ENCODE measurements at places on chromosomes 11 and 22.

DNA sequence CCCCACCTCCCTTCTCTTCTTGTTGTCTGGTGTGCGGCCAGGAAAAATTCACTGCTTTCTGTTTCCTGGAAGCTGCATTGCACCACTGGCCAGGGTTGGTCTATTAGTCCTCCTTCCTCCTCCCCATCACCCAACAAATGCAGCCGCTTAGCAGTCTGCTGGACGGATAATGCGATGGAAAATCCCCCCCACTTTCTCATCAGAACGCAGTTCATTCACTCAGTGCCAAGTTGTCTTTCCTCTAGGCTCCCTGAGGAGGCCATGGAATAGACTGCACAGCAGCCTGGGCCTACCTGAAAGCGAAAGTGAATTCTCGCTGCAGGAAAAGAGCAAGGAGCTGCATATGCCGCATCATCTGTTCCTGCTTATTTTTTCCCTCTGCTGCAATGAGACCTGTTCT is 513.6 kb downstream of the METTL15 start:
- no peak for DNase-seq

- DNase-seq = no peak
Measured at GRCh38 chr11:126152586-126152985, 58.9 kb downstream of the RPUSD4 start.

GRCh38 chr11:27865105-27865504 is 164.8 kb upstream of the BDNF start:
- no peak for DNase-seq

- DNase-seq = no peak
Measured at GRCh38 chr11:102229510-102230123, 87.7 kb upstream of the BIRC3 start.

DNA sequence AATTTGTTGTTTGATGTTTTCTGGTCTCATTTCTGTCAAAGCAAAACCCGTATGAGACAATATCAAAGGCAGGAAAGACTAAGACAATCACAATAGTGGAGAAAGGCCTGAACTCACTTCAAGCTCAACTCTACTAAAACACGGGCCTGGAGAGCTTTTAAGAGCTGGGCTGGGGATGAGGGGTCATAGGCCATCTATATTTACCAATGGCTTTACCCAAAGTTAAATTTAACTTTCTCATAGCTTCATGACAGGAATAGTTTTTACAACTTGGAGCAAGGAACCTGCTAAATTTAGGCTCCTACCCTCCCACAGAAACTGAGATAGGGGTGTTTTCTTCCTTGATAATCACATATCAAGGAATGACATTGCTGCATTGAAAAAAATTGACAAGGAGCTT is 223.4 kb upstream of the CHORDC1 start:
- no peak for DNase-seq

DNA sequence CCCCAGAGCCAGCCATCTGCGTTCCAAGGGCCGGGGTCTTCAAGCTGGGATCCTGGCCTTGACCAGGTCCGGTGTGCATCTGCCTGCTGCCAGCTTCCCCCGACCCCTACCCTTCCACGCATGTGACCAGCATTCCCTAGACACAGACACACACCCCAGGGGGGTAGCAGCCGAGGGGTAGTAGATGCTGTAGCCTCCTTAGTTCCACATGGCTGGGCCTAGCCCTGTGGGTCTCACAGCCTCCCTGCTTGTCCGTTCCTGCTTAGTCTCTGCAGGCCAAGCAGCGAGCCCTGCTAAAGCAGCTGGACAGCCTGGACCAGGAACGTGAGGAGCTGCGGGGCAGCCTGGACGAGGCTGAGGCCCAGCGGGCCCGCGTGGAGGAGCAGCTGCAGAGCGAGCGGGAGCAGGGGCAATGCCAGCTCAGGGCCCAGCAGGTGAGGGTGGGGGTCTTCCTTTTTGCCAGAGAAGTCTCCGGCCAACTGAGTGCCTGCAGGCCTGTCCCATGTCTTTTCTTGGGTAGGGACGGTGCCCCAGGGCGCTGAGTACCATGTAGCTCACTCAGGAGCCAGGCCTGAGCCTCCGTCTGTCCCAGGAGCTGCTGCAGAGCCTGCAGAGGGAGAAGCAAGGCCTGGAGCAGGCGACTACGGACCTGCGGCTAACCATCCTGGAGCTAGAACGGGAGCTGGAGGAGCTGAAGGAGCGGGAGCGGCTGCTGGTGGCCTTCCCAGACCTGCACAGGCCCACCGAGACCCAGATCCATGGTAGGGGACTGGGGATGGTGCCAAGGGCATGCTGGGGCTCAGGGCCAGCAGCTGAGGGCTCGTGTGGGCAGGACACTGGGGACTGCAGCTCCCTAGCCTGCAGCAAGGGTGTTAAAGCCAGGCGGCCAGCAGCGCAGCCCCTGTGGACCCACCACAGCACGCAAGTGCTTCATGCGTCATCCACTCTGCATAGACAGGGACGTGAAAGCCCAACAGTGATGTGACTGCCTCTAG is 13.6 kb downstream of the RNF215 start:
- no peak for DNase-seq

DNA sequence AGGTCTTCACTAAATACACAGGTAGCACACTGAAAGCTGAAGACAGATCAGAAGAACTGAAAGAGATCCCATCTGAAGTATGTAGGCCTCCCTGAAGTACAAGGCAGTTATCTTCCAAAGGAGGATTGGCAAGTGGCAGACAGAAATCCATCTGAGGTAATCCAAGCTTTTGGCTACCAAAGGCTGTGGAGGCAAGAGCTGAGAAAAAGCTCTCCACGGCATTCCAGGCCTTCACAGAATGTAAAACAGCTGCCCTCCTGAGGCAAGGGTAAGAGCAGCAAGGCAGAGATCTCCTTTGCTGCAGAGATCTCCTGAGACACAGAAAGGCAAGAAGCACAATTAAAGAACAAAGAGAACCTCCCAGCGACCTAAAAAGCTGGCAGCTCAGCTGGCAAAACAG is 19.1 kb downstream of the PIK3C2A start:
- no peak for DNase-seq

DNA sequence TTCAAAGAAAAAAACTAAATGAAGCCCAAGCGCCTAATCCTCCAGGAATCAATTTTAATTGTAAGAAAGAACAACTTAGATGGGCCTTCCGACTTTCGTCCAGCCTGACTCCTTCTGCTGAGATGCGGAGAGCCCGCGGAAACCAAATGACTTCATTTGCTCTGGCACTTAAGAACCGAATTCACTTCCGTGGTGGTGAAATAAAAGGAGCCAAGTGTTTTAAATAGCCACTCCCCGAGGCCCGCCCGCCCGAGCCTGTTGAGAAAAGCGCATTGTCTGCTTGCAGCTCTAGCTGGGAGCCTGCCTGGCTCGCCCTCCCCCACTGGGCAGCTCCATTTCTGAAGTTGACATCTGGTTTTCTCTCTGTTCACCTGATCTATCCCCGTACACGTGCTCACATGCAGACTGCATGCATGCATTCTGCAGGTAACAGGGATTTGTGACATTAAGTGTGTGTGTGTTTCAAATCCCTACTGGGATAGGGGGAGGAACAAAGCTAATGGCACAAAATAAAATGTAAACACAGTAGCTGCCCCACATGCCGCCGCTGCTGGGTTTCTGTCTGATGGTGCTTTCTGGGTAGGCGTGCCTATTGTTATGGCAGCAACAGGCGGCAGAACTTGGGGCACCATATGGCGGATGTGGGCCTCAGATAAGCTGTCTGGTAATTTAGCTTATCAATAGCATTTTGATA is 6.2 kb downstream of the TEAD1 start:
- no peak for DNase-seq

DNA sequence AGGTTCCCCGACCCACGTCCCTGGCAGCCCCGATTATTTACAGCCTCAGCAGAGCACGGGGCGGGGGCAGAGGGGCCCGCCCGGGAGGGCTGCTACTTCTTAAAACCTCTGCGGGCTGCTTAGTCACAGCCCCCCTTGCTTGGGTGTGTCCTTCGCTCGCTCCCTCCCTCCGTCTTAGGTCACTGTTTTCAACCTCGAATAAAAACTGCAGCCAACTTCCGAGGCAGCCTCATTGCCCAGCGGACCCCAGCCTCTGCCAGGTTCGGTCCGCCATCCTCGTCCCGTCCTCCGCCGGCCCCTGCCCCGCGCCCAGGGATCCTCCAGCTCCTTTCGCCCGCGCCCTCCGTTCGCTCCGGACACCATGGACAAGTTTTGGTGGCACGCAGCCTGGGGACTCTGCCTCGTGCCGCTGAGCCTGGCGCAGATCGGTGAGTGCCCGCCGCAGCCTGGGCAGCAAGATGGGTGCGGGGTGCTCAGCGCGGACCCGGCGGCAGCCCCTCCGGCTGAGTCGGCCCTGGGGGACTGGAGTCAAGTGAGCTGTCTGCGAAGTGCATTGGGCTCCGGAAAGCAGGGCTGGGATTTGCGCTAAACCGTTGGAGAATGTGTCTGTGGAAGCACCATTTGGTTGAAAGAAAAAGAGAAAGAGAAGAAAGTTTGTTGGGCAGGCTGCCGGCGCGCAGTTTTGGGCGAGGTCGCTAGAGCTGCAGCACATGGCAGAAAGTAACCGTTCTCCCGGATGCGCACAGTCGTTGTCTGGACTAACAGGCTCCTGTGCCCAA is at the start of gene CD44:
Gene CD44, plus strand, starts transcription at position 229 of the 779 bp plus-strand sequence. Its CDS starts 133 bp downstream, at position 362.
- peak; percentile 81 for DNase-seq

- no peak for DNase-seq
Measured at GRCh38 chr11:12388173-12388572, 10.8 kb downstream of the PARVA start.

GRCh38 chr11:103773059-103773458 is 263.4 kb upstream of the DDI1 start:
- no peak for DNase-seq

DNA sequence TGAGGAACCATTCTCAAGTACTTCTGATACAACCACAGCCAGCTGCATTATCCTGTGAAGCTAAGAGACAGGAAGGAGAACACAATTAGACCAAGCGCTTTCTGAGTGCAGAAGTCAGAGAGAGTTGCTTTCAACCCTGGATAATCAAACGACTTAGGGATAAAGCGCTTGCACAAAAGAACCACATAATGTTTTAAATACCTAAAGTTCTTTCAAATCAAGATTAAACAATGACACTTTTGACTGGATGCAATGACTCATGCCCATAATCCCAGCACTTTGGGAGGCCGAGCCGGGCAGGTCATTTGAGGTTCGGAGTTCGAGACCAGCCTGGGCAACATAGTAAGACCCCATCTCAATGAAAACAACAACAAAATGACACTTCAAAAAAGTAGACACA is 145.1 kb downstream of the SWAP70 start:
- no peak for DNase-seq

GRCh38 chr11:3220521-3221407 is 2.2 kb upstream of the MRGPRG start:
- no peak for DNase-seq

- no peak for DNase-seq
Measured at GRCh38 chr22:26658161-26658560, 773 bp downstream of the MIAT start.

GRCh38 chr22:42630901-42631602 is 9.3 kb downstream of the ATP5MGL start:
- no peak for DNase-seq

DNA sequence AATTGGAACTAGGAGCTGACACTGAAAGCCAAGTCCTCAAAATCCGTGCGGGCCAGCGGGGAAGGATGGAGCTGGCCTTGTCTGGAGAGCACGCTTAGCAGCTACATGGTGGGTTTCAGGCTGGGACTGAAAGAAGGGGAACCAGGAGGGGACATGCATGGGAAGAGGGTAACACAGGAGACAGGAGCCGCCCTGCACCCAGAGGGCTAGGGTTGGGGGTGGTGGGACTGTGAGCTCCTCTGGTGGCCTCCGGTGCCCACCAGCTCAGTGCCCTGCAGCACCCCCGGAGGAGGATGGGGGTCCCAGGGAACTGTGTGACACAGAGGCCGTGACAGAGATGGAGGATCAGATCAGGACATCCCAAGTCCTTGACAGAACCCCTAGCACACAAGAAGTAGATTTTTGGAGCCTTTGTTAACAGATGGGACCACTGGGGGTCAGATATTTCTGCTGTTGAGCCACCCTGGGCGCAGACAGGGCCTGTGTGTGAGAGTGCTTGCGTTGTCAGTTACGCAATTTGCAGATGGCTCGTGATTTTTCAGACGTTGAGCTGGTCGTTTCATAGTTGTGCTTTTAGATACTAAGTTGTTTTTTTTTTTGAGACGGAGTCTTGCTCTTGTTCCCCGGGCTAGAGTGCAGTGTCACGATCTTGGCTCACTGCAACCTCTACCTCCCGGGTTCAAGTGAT is 21.3 kb upstream of the GRAMD4 start:
- no peak for DNase-seq

DNA sequence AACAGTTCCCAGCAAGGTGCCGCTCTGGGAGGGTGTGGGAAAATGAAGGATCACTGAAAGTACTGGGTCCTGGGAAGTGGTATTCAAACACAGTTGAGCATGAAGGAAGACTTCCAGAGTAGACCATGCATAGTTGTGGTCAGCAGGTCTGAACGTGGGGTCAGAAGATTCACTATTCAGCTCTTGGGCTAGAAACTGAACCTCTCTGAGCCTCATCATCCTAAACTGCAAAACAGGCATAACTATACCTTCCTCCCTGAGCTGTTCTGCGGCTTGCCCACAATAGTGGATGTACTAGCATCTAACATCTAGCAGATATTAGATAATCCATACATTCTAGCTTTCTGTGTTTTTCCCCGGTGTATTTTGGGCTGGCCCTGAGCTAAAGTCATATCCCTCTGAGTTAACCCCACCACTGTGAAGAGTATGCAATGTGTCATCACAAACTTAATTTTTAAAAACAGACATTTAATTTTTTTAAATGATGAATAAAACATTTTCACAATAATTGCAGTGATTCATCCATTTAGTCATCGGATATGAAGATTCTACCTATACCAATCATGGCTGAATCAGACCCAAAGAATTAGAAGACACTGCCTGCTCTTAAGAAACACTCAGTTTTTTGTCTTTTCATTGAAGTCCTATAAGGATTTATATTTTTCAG is 179.1 kb downstream of the BLID start:
- no peak for DNase-seq

GRCh38 chr22:32058656-32059260 is 15.7 kb downstream of the SLC5A1 start:
- no peak for DNase-seq

DNA sequence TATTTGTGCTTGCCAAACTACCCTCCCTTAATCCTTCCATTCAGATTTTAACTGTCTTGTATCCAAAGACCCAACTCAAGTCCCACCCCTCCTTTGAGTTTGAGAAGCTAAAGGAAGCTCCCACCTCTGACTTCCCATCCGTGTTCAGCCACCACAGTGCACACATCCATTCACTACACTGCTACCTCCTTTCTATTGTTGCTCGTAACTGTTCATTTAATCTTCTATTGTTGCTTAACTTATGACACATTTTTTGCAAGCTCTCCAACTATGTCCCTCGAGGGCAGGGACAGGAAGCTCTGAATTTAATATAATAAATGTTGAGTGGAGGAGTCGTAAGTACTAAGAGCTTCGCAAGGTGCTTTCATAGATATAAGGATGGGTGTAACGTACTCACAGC is 10.4 kb downstream of the LARGE1 start:
- no peak for DNase-seq

- DNase-seq = no peak
Measured at GRCh38 chr11:74466916-74467885, at the start of gene KCNE3. TSS of gene KCNE3 (minus strand) at chr11:74467549. CDS start at chr11:74457563, 9,986 bp downstream.

Data from T follicular helper cell (primary cell).